Pancreas (tissue), 10 donors: ENCODE measurements at places on chromosomes 12 and 14.
A peak's percentile ranks its signal among the peaks of the same experiment; 100 is the strongest.

GRCh38 chr12:98653866-98654493, 8.9 kb downstream of the APAF1 start:
- no peak overlapping the region for H3K4me3 ChIP-seq
- DNase-seq: no peak
- H3K27me3 ChIP-seq: no peaks in the 10 kb centered on the region

- peak; percentile 94 for DNase-seq
- H3K36me3 ChIP-seq: no peaks in the 10 kb centered on the region
- peak overlapping the region; percentile 69 for H3K4me3 ChIP-seq
- peak overlapping the region; percentile 51 for H3K27ac ChIP-seq
These were observed 27.7 kb upstream of the HIGD1C start for GRCh38 chr12:50924439-50925341.

- no peaks in the 10 kb centered on the region for H3K27me3 ChIP-seq
- no peaks in the 10 kb centered on the region for H3K4me1 ChIP-seq
- no peak for DNase-seq
- H3K27ac ChIP-seq: no peak overlapping the region
- no peaks in the 10 kb centered on the region for H3K36me3 ChIP-seq
- no peak overlapping the region for H3K4me3 ChIP-seq
These were observed 31.3 kb upstream of the CMAS start for GRCh38 chr12:22014783-22015144.

GRCh38 chr12:83074358-83074894, 387.7 kb downstream of the TMTC2 start:
- no peaks in the 10 kb centered on the region for H3K4me1 ChIP-seq
- no peak overlapping the region for H3K27ac ChIP-seq
- H3K4me3 ChIP-seq: no peak overlapping the region
- H3K36me3 ChIP-seq: no peaks in the 10 kb centered on the region
- no peaks in the 10 kb centered on the region for H3K27me3 ChIP-seq

- H3K36me3 ChIP-seq: no peaks in the 10 kb centered on the region
- no peak for DNase-seq
- no peak overlapping the region for H3K4me3 ChIP-seq
- H3K27me3 ChIP-seq: no peaks in the 10 kb centered on the region
These were observed 91.2 kb downstream of the CEP128 start for GRCh38 chr14:80850197-80850814.

DNA sequence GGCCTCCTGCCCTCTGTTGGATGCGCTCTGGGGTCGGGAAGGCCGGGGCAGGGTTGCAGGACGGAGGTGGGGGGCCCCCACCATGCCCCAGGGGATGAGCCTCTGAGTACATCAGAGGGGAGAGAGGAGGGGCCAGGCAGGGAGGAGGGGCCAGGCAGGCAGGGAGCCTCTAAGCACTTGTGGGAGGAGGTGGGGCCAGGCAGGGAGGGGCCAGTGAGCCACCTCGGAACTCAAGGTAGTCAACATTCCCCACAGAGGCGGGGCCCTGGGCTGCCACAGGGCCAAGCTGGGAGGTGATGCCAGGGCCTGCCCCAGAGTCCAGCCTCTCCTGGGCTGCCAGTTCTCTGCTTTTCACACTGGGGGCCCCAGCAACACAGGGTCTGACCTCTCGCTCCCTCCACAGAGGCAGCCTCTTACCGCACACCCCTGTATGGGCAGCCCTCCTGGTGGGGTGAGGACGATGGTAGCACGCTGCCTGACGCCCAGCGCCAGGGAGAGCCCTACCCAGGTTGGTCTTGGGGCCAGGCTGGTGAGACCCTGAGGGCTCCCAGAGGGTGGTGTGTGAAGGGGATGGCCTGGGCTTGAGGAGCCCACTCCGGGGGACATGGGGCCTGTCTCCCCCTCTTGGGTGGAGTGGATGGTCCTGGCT, 17.4 kb downstream of the CEP170B start:
- H3K27me3 ChIP-seq: no peaks in the 10 kb centered on the region
- DNase-seq: peak; percentile 40
- H3K36me3 ChIP-seq: peaks cover 5% of the 10 kb centered on the region
- no peaks in the 10 kb centered on the region for H3K4me1 ChIP-seq
- no peak overlapping the region for H3K27ac ChIP-seq

- no peak for DNase-seq
- no peaks in the 10 kb centered on the region for H3K27me3 ChIP-seq
- no peaks in the 10 kb centered on the region for H3K4me1 ChIP-seq
- no peaks in the 10 kb centered on the region for H3K36me3 ChIP-seq
- H3K27ac ChIP-seq: no peak overlapping the region
These were observed 10.4 kb upstream of the OSBPL8 start for GRCh38 chr12:76569685-76570604.

DNA sequence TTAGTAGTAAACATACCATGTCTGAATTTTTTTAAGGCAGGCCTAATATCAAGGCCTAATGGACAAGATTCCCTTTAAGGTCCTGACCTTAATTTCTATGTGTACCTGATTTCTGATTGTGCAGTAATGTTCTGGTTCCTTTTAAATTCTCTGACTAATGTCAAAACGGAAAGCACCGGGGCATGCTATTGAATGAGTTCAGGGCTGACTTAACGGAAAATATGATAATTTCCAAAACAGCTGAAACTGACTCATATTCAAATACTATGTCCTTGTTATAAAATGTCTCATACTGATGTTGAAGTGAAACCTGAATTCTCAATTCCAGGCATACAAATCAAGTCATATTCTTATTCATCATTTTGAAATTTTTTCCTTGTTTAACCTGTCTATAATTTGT, 6.7 kb downstream of the TAS2R43 start:
- DNase-seq: no peak
- H3K36me3 ChIP-seq: no peaks in the 10 kb centered on the region
- no peak overlapping the region for H3K4me3 ChIP-seq
- H3K27ac ChIP-seq: no peak overlapping the region

DNA sequence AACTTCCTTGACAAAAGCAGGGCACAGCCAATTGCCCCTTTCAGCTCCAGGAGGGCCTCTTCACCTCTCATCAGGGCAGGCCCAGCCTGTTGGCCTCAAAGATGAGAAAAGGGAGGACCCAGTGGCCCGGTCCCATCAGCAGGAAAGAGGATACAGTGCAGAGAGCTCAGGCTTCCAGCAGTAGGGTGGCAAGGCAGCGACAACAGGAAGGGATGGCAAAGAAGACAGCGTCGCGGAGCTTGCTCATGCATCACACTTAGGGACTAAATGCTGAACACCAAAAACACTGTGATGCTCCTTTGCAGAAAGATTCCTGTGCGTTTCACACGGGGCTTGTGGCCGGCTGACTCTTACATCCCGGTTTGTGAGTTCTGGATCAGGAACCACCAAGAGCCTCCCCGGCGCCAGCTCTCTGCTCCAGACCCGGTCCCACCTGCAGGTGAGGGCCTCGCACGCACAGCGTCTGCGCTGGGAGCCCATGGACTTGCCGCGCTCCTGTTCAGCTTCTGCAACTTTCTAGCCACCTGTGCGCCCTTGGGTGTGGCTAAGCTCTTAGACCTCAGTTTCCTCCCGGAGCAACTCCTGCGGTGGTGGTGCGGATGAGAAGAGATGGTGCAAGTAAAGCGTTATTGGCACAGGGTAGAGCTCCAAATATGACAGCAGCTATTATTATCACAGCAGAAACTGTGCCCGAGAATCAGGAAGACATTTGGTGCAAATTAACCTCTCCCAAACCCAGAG, 15.3 kb upstream of the BCL7A start:
- no peaks in the 10 kb centered on the region for H3K27me3 ChIP-seq
- H3K27ac ChIP-seq: no peak overlapping the region
- H3K4me3 ChIP-seq: no peak overlapping the region
- H3K4me1 ChIP-seq: no peaks in the 10 kb centered on the region
- DNase-seq: no peak
- H3K36me3 ChIP-seq: no peaks in the 10 kb centered on the region

GRCh38 chr12:79415746-79416435, 274.9 kb downstream of the PAWR start:
- H3K27me3 ChIP-seq: no peaks in the 10 kb centered on the region
- no peak overlapping the region for H3K27ac ChIP-seq
- H3K36me3 ChIP-seq: no peaks in the 10 kb centered on the region
- no peak for DNase-seq
- H3K4me3 ChIP-seq: no peak overlapping the region

DNA sequence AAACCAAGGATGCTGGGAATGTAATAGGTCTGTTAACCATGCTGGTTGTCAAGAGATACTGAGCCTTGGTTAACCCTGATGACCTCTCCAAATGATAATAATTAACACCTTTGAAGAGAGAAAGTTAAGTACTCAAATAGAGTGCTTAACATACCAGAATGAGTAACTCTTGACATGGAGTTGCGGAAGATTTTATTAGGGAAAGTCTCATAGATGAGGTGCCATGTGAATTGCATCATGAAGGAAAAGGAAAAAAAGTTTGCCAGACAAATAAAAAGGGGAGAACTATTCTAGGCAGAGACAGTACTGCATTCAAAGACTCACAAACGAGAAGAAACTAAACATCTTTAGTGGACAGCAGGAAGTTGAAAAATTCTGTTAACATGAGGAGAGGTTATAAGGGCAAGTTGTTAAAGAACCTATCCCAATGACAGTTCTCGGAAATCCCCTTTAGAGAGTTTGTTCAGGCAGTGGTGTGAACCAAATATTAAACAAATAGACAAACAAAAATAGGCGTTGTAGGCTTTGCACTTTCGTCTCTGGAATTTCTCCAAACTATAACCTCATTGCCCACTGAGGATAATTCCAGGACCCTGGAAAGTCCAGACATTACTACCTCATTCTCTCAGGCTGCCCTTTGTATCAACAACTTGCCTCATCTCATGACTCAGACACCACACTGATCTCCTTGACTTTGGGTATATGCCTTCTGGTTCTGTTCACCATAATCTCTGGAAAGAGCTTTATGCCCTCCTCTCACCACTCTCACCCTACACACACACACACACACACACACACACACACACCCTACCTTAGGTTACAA, 435.0 kb downstream of the GXYLT1 start:
- no peaks in the 10 kb centered on the region for H3K4me1 ChIP-seq
- no peak overlapping the region for H3K27ac ChIP-seq
- DNase-seq: no peak
- H3K4me3 ChIP-seq: no peak overlapping the region
- H3K36me3 ChIP-seq: no peaks in the 10 kb centered on the region

- H3K4me1 ChIP-seq: peaks cover 11% of the 10 kb centered on the region
- DNase-seq: no peak
- H3K27ac ChIP-seq: no peak overlapping the region
- no peaks in the 10 kb centered on the region for H3K27me3 ChIP-seq
- H3K4me3 ChIP-seq: peak overlapping the region; percentile 97
- H3K36me3 ChIP-seq: peaks cover 27% of the 10 kb centered on the region
These were observed 788 bp downstream of the SFSWAP start for GRCh38 chr12:131711551-131712205.

DNA sequence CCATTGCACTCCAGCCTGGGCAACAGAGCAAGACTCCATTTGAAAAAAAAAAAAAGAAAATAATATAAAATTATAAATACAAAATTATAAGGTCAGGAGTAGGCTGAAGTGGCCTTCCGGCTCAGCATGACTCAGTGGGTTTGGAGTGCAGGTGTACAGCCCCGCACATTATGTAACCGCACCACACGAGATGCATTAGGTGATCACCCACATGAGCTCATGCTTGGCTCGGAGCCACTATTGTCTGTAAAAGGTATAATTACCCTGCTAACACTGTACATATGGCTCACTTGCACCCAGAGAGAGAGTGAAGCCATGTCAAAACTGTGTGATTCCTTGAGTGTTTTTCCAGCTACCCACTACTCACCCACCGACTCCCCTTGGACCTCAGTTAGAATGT, 557.0 kb downstream of the SLC6A15 start:
- no peak overlapping the region for H3K27ac ChIP-seq
- no peaks in the 10 kb centered on the region for H3K36me3 ChIP-seq
- no peak overlapping the region for H3K4me3 ChIP-seq
- H3K4me1 ChIP-seq: no peaks in the 10 kb centered on the region
- H3K27me3 ChIP-seq: no peaks in the 10 kb centered on the region
- DNase-seq: no peak

DNA sequence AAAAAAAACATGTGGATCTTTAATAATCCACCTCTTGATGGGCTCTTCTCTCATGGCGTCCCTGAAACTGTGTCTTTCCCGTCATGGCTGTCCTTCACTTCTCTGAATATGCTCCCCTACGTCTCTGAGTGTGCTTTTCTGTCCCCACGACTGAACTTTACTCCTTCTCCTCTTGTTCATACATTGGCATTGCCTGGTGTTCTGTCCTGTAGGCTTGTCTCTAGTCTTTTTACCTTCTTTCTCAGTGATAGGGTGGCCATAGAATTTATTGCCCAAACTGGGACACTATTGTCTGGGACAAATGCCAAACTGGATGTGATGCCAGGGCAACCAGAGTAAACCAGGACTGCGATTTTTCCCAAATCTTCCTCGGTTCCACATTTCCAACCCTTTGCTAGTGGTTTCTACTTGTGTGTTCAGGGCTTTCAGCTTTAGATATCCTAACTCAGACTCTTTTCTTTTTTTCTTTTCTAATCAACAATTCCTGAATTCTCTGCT, 202.2 kb downstream of the ATP23 start:
- no peak for DNase-seq
- H3K27me3 ChIP-seq: no peaks in the 10 kb centered on the region
- no peaks in the 10 kb centered on the region for H3K4me1 ChIP-seq
- no peak overlapping the region for H3K4me3 ChIP-seq
- no peak overlapping the region for H3K27ac ChIP-seq

GRCh38 chr14:39664646-39665045, 232.4 kb upstream of the FBXO33 start:
- no peak overlapping the region for H3K4me3 ChIP-seq
- no peak for DNase-seq
- H3K36me3 ChIP-seq: no peaks in the 10 kb centered on the region
- H3K27me3 ChIP-seq: no peaks in the 10 kb centered on the region
- no peak overlapping the region for H3K27ac ChIP-seq
- no peaks in the 10 kb centered on the region for H3K4me1 ChIP-seq

- no peaks in the 10 kb centered on the region for H3K4me1 ChIP-seq
- H3K36me3 ChIP-seq: no peaks in the 10 kb centered on the region
- peaks cover 82% of the 10 kb centered on the region for H3K27me3 ChIP-seq
- no peak overlapping the region for H3K4me3 ChIP-seq
- no peak for DNase-seq
- H3K27ac ChIP-seq: no peak overlapping the region
These were observed 2.8 kb upstream of the ALX1 start for GRCh38 chr12:85277191-85277590.

GRCh38 chr12:41365653-41366171, 177.6 kb downstream of the PDZRN4 start:
- H3K4me1 ChIP-seq: no peaks in the 10 kb centered on the region
- H3K4me3 ChIP-seq: no peak overlapping the region
- no peak for DNase-seq
- no peak overlapping the region for H3K27ac ChIP-seq
